ENCODE measurements at places on chromosomes 5 and 9.

DNA sequence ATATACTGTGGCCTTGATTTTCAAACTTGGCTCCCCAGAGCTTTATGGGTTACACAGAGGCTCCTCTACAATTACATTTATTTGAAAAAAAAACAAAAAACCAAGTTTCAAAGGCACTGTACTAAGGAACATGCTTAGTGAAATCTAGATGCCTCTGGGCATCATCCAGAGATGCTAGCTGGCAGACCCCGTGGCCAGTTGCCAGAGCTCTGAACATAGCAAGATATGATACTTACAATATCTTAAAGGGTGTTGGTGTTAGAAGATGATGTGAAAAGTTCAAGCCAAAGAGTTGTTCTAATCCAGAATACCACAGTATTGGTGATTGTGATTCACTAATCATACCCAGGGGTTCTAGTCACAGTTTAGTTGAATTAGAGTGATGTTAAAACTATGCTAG is 87.8 kb downstream of the JAK2 start:
- DNase-seq: no peak

GRCh38 chr9:116078640-116079039 is 75.0 kb upstream of the PAPPA start:
- DNase-seq: no peak

GRCh38 chr9:109408759-109409462 is 88.1 kb upstream of the EPB41L4B start:
- no peak for DNase-seq

DNA sequence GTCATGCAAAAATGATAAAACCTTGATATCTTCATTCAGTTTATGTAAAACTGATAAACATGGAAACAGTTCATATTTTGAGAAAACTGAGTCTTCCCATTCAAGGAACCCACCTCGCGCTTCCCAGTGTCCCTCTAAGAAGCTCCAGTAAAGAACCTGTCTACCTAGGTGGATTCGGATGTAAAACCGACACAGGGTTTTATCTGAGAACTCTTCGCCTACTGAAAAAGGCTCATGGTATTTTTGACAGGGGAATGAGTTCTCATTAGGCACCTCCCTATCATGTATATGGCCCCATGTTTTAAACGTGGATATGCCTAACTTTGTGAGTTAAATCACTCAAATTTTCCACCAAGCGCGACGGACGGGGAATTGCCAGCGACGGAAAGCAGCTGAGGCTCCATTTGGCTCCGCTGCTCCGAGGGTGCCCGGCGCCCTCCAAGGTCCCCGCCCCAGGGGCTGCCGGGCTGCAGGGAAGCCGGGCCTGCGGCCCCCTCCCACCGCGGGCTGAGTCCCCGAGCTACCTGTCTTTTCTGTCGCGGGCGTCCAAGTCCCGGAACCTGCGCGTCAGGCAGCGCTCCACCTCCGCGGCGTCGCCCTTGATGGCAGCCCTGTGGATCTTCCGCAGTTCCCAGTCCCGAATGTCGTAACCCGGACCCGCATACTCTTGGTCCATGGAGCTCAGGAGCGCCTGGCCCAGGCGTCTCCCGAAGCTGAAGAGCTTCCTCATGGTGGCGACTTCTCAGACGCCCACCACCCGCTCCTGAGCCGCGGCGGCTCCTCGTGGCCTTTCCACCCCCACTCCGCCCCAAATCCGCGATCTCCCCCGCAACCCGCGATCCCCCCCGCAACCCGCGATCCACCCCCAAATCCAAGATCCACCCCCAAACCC is 594 bp downstream of the ANKRD18A start:
- DNase-seq: no peak

GRCh38 chr5:92922231-92922967 is 658.6 kb downstream of the NR2F1-AS1 start:
- no peak for DNase-seq

Measured in GM19239 (cell line).